T1000 (cell line): ENCODE measurements at places on chromosomes 6 and 20.

GRCh38 chr6:111980971-111981840, 72.7 kb upstream of the CCN6 start:
- DNase-seq = no peak

- no peak for DNase-seq
Measured at GRCh38 chr20:58765780-58766179, 73.2 kb downstream of the NPEPL1 start.

GRCh38 chr20:32078791-32079190, 26.7 kb downstream of the HCK start:
- no peak for DNase-seq

DNA sequence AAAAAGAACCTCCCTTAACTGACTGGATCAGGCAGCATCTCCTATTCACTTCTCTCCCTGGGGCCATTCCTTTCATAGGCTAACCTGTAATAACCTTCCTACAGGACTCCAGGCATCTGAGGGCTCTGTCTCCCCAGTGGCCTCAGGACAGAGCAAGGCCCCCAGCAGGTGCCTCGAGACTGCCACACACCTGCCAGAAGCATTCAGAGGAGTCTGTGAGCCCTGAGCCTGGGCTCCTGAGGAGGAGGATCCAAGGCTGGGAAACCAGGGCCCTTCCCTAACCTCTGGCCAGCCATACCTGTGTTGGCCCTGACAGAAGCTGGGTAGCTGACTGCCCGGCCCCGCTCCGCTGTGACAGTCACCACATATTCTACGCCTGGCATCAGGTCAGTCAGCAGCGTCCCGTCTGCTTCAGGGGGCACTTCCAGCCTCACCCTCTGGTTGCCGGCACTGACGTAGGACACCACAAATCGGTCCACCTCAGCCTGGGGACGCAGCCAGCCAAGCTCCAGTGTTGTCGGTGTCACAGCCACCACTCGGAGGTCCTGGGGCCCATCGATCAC, 20.6 kb downstream of the TNXB start:
- DNase-seq = no peak

DNA sequence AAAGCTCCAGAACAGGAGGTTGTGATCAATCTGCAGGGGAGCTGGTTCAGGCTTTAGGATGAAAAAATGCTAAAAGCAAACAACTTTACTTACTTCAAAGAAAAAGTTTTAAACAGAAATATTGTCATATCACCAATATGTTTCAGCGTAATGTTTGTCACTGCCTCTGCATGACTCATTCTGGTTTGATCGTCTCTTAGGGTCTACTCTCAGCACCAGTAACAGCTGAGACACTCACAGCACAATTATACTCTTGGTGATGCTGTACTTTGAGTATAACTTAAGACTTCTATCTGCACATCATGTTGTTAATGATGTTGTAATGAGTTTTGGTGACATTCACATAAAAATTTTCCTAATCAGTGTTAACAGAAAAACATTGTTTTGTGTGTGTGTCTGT, 665.4 kb downstream of the EPM2A start:
- DNase-seq = no peak

DNA sequence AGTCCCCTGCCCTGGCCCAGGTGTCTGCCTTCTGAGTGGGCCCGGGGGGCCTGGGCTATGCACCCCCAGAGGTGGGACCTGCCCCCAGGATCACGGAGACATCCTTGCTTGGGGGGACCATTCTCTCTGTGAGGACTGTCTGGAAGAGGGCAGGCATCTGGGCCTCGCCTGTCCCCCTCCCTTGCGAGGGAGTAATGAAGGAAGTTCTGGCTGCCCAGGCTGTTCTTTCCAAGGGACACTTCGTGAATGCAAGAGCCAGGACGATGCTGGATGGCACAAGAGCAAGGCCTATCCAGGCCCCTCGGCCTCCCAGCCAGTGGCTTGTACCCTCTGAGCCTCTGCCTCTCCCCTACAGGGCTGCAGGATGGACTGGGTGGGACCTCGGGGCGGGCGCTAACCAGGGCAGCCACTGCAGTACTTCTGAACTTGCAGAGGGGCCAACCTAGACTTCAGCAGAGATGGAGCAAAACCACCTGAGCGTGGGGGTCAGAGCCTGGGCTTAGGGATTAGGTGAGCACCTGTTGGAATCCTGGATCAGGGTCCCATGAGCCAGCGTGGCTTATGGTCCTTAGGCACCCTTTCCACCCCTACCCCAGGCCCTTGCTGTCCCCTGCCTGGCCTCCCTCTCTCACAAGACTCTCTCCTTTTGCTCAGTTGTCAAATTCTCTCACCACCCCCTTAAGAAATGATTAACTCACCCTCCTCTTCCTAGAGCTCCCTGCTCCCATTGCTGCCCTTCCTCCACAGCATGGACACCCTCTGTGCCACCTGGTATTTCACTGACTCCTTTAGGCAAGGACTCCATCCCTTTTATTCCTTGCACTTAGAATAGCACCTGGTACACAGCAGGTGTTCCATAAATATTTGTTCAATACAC, 53.2 kb downstream of the CTCFL start:
- no peak for DNase-seq

GRCh38 chr6:135161411-135162395, 19.4 kb upstream of the MYB start:
- DNase-seq = no peak

DNA sequence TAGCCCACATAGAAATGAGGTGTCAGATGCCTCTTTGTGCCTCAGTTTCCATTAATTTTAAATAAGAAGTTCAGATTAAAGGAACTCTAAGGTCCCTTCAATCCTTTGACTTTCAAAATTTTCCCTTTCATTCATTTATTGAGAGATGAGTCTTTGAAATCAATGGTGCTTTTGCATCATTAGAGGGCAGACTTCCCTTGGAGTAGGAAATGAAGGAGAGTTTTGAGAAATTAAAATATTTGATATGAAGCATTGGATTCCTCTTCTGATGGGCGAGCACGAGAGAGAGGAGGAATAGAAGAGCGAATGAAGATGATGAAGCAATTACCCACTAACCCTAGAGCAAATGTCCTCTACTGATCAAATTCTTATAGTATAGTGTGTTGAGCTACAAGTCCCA, 105.7 kb downstream of the EDN1 start:
- DNase-seq = no peak

DNA sequence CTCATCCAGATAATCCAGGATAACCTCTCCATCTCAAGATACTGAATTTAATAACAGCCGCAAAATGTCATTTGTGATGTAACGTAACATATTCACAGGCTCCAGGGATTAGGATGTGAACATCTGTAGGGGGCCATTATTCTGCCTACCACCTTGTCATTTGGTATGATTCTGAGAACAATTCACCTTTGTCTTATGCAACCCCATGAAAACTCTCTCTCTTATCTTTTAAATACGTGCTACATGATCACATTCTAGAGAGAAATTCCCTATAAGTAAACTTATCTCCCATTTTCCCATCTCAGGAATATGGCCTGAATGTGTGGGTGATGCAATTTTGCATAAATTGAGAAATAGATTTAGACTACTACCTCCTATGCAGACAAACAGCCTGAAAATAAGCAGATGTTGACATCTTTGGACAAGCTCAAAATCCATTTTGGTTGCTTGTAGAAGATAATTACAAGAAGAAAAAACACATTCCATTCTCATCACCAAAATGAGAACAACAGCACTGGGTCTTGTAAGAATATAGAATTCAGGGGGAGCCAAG, 255.4 kb upstream of the STXBP5 start:
- no peak for DNase-seq
